Stimulated activated CD8-positive, alpha-beta memory T cell treated with anti-CD3 and anti-CD28 coated beads, Interleukin-2, amount 100 ng/mL, for 1 hour (primary cell): ENCODE measurements at places on chromosomes 2 and 18.

- DNase-seq, result no peak
These were observed 786.0 kb upstream of the ZEB2 start for GRCh38 chr2:145305889-145306288.

DNA sequence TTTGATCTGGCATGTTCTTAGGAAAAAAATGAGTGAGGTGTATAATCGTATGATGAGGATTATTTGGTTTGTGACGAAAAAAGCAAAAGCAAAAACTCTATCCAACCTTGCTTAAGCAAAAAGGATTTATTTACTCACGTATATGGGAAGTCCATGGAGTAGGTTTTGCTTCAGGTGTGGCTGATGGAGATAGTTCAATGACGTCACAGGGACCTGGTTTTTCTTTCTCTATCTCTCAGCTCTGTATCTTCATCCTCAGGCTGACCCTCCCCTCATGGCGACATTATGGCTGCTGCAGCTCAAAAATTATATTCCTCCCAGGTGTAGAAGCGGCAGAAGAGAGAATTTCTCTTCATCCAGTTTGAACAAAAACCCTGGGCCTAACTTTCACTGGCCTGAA, 8.9 kb downstream of the TMSB10 start:
- no peak for DNase-seq

DNA sequence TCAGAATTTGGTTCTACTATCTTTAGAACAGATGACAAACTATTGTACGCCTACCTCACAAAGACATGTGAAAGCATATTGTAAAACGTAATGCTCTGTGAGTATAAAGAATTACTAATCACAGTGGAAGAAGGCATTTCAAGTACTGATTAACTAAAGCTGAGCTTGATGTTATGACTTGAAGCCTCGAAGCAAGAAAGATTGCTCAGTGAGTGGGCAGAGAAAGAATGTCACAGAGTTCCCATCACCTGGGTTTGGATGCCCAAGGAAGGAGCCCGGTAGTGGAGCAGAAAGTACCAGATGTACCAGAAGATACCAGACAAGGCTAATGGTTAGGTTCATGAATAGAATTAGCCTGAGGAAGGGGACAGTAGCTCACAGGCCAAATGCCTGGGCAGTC, 39.5 kb upstream of the FAM110C start:
- DNase-seq, result no peak

- no peak for DNase-seq
These were observed 254.4 kb upstream of the HS6ST1 start for GRCh38 chr2:128573116-128573515.

GRCh38 chr18:58541789-58542425, 87.0 kb downstream of the ALPK2 start:
- peak; percentile 18 for DNase-seq

DNA sequence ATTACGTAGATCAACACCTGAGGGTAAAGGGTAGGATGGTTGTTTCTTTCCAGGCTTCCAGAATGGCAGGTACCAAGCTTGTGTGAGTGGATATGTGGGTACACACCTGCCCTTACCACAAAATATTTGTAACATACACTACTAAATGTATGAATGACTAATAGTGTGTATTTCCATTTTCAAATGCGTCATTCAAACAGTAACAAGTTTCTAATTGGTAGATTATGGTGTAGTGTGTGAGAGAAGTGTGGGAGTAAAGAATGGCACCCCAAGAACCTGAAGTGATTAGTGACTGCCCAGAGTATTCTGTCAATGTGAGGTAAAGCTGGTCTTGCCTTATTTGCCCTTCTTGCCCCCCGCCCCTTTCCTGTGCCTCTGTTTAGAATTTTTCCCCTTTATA, 21.1 kb downstream of the AGPS start:
- DNase-seq, result no peak

- no peak for DNase-seq
These were observed 66.8 kb downstream of the KYNU start for GRCh38 chr2:142944264-142944663.

- DNase-seq, result no peak
These were observed 91.2 kb downstream of the POU3F3 start for GRCh38 chr2:104945121-104945520.

DNA sequence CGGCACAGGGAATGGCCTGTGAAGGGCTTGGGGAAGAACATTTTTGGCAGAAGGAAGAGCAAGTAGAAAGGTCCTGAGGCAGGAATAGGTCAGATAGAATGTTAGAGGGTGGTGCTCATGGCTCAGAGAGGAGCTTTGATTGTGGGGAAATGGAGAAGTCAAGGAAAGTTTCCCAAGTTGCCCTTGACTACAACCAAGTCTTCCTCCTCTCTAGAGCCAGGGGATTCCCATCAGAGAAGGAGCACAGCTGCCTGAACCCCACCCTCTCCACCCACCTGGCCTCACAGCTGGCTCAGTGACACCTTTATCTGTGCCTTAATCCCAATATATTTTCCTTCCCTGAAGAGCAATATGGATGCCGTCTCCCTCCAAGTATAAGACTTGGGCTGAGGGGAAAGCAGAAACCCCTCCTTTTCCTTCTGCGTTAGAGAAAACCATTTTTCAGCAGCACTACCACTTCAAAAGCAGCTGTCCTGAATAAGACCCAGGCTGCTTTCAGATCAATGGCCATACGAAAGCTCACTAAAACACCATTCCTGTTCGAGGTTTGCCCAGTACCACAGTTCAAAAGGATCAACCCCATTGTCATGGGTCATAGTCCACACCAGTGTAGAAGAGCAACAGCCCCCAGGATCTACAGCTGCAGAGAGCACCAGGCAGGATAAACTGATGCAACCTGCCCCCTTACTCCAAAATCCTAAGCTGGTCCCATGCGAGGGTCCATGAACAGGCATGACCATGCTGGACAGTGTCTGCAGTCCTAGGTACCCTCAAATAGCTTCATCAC, 199.6 kb downstream of the AFF3 start:
- no peak for DNase-seq

DNA sequence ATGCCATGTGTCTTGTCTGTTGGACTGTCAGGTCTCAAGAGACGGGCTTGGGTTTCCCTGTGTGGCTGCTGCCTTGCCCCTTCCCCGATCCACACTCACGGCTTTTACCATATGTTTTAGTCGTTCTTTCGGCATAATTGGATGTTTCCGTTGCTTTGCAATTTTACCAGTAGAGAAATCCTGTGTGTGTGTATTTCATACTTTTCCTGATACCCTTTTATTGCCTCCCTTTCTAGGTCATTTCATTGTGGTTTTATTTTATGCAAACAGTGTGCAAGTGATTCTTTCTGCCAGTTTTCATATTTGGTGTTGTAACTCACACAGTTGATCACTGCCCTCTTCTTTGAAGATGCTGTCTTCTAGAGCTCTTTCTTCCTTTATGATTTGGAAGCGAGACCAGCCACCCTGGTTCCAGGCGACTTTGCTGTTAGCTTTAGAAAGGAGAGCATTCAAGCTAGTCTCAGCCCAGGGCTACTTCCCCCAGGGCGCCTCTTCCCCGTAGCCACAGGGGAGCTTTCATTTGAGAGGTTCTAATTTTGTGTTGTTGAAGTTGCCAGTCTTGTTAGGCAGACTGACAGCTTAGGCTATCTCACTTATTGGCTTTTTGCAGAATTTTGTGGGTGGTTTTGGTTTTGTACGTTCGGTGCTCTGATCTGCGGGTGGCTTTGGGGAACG, 17.0 kb downstream of the SH3BP4 start:
- no peak for DNase-seq

DNA sequence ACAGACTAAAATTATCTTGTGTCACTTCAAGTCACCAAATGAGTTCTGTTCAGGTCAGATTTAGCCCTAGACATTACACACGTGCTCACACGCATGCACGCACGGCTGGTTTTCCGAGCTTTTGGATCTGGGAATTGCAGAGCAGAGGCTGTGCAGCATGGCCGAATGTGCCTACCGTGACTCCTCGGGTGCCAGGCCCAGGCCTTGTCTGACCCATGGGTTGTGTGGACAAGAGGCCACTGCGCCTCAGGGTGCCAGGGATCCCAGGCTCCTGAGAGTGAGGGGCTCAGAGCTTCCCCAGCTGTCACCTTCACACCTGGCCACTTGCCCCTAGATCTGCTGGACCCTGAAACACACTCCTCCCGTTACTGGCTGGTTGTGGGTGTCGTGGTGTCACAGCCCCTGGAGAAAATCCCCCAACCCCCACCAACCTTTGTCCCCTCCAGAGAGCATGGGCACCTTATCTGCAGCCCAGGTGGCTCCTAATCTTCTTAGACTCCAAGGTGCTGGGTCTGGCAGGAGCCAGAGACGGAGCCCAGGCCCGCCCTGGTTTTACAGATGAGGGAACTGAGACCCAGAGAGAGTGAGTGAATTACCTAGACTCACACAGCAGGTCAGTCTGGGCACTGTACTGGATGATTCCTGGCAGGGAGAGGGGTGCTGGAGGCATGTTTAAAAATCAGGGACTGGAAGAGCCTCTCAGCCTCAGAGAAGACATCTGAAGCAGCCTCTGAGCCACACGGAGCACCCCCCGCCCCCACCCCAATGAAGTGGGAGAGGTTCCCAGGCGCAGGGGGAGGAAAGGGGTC, 56.8 kb downstream of the ATOH8 start:
- DNase-seq, result no peak

DNA sequence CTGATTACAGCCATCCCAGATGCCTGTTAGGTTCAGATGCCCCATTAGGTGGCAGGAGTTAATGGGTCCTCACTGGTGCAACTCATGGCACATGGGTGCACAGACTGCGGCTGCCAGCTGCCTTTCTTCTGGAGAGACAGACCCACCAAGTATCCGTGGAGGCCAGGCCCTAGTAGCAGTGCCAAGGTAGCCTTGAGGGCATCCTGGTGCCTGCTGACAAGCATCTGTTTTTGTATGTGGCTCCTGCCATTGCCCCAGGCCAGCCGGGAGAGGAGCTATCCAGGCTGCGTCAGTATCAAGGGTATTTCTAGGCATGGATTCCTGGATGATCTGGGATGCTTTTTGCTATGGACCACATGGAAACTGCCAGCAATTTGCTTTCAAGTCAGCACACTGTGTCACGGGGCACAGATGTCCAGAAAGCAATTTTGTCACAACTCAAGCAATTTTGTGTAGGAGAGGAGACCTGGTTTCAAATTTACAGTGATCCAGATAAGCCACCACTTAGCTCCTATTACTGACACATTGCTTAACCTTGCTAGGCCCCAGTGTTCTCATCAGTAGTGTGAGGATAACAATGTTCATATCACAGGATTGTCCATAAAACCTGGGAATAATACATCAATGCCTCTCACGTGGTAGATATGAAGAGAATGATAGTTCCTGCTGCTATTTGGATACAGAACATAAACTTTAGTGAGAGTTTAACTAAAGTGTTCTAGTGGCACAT, 815.1 kb upstream of the RAB6C start:
- no peak for DNase-seq

GRCh38 chr18:53909668-53910067, 314.8 kb downstream of the MBD2 start:
- no peak for DNase-seq

DNA sequence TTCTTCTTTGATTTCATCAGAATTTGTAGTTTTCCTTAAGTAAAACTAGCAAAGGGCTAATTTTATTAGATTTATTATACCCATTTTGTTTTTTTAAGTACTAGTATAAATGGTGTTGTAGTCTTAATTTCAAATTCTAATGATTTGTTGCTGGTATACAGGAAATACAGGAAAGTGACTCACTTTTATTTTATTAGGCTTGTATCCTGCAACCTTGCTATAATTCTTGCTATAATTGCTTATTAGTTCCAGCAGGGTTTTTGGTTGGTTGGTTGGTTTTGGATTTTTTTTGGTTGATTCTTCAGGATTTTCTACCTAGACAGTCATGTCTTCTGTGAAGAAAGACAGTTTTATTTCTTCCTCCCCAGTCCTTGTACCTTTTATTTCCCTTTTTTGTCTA, 110.6 kb upstream of the IL1R2 start:
- no peak for DNase-seq
